Bronchial epithelial cell (primary cell): ENCODE measurements at places on chromosomes 16 and 17.

DNA sequence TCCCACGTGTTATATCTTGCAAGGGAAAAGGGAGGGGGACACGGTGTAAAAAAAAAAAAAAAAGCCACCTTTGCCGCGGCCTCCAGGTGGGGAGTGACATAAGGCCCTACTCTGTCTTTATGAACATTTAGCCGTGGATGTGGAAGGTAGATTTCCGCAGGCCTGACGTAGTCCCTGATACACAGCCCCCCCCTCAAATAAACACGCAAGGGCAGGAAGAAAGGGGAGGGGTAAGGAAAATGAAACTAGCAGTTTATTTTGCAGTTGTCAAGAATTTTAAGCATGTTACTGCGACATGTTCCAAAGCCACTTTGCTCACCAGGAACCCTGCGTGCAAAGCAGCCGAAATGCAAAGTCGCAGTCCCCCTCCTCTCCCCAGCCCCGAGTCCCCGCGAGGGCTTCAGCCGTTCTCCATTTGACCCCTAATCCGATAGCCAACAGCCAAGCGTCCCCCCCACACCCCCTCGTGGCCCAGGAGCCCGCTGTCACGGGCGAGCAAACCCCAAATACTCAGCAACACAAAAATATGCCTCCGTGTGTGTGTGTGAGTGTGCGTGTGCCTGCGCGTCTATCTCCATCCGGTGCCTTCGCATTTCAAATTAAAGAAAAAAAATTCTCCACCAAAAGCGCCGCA is 1.2 kb downstream of the CBX4 start:
- DNase-seq, result no peak

DNA sequence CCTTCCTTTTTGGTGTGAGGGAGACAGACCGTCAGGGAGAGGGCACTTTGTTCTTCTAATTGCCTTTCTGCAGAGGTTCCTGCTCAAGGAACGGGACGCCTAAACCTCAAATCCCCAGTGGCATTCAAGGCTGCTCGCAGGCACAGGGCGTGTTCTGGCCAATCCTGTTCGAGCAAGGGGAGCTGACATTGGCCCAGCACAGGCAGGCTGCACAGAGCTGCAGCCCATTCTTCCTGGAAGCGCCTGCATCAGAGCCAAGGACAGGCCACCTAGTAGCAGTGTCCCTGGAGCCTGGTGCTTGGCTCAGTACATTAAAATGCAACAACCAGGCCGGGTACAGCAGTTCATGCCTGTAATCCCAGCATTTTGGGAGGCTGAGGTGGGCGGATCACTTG is 72.2 kb upstream of the CREBBP start:
- no peak for DNase-seq

DNA sequence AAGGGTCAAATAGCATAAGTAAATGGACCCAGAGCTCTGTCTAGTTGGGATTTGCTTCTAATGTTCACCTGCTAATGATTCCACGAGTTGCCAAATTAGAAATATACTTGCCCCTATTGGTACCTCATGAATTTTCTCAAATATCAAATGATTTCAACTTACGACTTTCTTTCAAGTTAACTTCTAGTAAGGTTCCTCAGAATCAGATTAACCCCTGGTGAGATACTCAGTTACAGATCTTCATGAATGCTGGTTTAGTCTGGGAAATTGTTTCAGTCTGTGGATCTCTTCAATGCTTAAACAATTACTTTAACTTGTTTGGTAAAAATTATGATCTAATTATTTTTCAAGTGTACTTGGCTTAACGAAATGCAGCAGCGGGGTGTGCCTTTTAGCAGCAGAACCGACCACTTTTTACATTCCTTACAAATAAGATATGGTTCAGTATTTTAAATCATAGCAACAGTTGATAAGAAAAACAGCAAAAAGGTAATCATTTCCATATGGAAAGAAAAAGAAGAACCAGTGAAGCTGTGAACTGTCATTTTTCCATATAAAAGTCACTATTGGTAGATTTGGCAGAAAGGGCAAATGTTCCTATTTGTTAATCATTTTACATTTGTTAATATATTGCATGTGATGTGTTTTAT is 34.5 kb downstream of the TUBD1 start:
- no peak for DNase-seq

GRCh38 chr17:38636054-38636453 is 30.3 kb upstream of the SRCIN1 start:
- no peak for DNase-seq

GRCh38 chr17:60671482-60671881 is 6.2 kb upstream of the BCAS3 start:
- peak; percentile 1 for DNase-seq

DNA sequence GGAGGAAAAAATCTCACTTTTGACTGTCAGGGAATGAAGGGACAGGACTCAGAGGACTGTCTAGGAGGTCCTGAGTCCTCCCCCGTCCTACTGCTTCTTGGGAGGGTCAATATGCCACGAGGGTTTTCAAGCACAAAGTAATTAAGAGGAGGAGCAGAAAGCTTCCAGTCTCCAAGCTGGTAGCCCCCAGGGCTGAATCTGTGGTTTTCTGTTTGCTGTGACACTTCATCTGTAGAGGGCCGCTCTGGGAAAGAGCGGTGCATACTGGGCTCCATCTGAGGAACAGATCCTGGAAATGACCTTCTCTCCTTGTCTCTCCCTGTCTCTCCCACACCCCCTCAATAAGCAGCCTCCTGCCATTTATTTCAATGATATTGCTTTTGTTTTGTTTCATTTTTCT is 180.1 kb upstream of the SDK2 start:
- DNase-seq, result no peak

- peak; percentile 88 for DNase-seq
Observed at GRCh38 chr17:11948789-11949188, 48.5 kb downstream of the ZNF18 start.
